ENCODE measurements at places on chromosomes 5 and 9. TPM values are rescaled to one million over a fixed set of nuclear protein-coding genes. Genes with fewer than 3 reads are reported as not detected.

NFIL3 gene
- 9.2 TPM for total RNA-seq

OSTF1 gene
- 49.2 TPM for total RNA-seq

FGFR4 gene
- 588 TPM for total RNA-seq

ADAMTS19 gene
- not detected for total RNA-seq

FOXD4L6 gene
- not detected for total RNA-seq

NR5A1 gene
- total RNA-seq = not detected

SPATA31A3 gene
- not detected for total RNA-seq

SARDH gene
- 15.7 TPM for total RNA-seq

PCDHB13 gene
- 3.2 TPM for total RNA-seq

PCDHA5 gene
- total RNA-seq = 0.08 TPM

SLC25A2 gene
- not detected for total RNA-seq

DNA sequence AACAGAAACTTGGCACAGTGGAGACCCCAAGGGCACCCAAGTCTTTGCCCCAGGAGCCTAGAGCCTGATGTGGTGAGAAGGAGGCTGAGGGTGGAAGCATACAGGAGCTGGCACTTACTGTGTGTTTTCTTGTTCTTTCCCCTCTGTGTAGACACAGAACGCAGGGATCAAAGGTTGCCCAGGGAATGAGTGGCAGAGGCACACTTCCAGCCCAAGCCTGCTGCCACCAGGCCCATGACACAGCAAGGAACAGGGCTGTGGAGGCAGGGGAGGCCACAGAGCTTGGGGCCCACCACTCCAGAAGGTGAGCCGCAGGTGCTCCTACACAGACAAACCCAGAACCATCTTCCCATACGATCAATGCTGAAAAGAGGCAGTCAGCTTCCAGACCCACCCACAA is 73.9 kb upstream of the S1PR3 start:
- no peaks in the 10 kb centered on the region for H3K27me3 ChIP-seq
- no peaks in the 10 kb centered on the region for H3K4me1 ChIP-seq
- H3K4me3 ChIP-seq = no peak overlapping the region
- H3K27ac ChIP-seq = no peak overlapping the region

DNA sequence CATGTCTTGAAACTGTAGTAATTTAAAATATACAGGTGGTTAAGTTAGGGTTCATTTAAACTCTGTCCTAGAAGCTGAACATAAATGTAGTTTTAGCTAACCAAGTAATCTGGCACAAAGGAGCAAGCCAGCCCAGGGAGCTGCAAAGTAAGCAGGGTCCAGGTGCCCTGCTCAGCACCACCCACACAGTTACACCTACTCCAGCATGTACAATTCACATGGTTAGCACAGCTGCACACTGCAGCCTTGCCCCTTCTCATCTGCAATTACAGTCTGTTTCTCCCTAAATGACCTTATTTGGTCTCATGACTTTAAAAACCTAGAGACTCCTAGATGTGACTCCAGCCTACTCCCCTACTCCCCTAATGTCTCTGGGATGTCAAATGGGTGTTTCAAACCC is 128.4 kb downstream of the EPB41L4A start:
- H3K36me3 ChIP-seq = no peaks in the 10 kb centered on the region
- H3K27ac ChIP-seq = no peak overlapping the region
- H3K27me3 ChIP-seq = no peaks in the 10 kb centered on the region
- no peaks in the 10 kb centered on the region for H3K4me1 ChIP-seq

- H3K4me1 ChIP-seq = no peaks in the 10 kb centered on the region
- no peaks in the 10 kb centered on the region for H3K27me3 ChIP-seq
- H3K27ac ChIP-seq = no peak overlapping the region
- no peak overlapping the region for H3K4me3 ChIP-seq
These were observed 51.5 kb upstream of the ARL15 start for GRCh38 chr5:54361691-54362411.

- H3K4me3 ChIP-seq = no peak overlapping the region
- DNase-seq = no peak
- no peaks in the 10 kb centered on the region for H3K36me3 ChIP-seq
- no peaks in the 10 kb centered on the region for H3K27me3 ChIP-seq
- H3K27ac ChIP-seq = no peak overlapping the region
These were observed 458.6 kb downstream of the ZSWIM6 start for GRCh38 chr5:61790678-61791077.

GRCh38 chr5:140986117-140986521 is 19.8 kb downstream of the PCDHAC2 start:
- DNase-seq = no peak
- H3K4me1 ChIP-seq = no peaks in the 10 kb centered on the region
- H3K36me3 ChIP-seq = no peaks in the 10 kb centered on the region
- H3K27me3 ChIP-seq = no peaks in the 10 kb centered on the region
- no peak overlapping the region for H3K27ac ChIP-seq

DNA sequence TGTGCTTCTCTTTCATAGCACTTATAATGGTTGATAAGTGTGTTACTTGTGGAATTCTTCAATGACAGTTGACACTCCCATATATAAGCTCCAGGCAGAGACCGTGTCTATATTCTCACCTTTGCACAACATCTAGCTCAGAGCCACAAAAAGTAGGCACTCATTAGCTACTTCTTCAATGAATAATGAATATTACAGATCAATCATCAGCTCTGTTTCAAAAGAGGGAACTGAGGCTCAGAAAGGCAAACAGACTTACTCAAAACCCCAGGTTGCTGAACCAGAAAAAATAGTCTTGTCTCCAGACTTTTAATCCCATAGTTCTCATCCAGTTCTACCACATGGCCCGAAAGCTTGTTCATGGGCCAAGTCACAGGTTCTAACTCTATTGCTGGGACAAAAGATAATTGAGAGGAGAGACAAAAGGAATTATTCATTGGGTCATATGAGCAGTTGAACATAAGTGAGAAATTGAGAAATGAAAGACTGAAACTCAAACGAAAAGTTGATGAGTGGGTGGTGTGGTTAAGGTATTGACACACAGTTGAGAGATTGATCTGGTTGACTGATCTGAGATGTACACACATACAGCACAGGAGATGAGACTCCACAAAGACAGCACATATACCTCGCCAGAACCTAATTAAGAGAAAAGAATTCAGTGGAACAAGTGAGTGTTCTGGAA is 381.6 kb downstream of the EFNA5 start:
- no peaks in the 10 kb centered on the region for H3K4me1 ChIP-seq
- DNase-seq = no peak
- H3K27ac ChIP-seq = no peak overlapping the region
- no peaks in the 10 kb centered on the region for H3K36me3 ChIP-seq

DNA sequence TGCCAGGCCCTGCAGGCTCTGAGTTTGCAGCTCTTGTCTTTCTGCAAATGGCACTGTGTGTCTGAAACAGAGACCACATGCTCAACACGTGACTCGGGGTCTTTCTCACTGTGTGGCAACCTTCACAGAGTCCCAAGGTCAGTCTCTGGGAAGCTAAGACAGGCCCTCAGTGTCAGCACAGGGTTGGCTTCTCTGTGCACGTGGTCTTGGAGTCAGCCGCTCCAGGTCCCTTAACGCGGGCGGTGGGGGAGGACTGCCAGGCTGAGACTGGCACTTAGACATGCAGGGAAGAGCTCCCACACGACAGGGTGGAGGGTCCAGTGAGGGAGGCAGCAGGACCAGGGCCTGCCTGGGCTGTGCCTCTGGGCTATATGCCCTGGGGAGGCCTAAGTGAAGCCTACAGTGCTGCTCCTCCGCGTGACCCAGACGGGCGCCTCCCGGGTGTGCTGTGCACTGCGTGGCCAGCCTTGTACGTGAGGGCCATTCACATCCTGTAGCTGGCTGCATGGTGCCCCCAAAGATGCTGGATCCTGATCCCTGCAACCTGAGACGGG is 76.8 kb downstream of the ADAMTS2 start:
- DNase-seq = no peak
- no peaks in the 10 kb centered on the region for H3K27me3 ChIP-seq
- no peak overlapping the region for H3K4me3 ChIP-seq
- H3K27ac ChIP-seq = no peak overlapping the region
- H3K4me1 ChIP-seq = no peaks in the 10 kb centered on the region

DNA sequence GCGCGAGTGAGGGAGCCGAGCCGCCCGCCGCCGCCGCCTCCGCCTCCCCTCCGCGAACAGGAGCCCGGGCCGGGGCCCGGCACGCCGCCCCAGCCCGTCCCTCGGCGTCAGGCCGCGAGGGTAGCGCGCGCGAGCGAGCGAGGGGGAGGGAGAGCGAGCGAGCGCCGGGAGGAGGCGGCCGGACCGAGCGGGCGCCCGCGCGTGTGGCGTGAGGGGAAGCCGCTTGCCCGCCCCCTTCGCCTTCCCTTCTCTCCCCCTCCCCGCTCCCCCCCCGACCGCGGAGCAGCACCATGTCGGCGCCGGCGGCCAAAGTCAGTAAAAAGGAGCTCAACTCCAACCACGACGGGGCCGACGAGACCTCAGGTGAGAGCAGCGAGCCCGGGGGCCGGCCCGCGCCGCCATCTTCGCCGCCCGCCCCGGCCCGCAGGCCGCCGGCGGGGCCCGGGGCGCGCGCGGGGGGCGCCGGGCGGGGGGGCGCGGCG is 312 bp downstream of the SET start:
- peaks cover 41% of the 10 kb centered on the region for H3K36me3 ChIP-seq
- no peak for DNase-seq

DNA sequence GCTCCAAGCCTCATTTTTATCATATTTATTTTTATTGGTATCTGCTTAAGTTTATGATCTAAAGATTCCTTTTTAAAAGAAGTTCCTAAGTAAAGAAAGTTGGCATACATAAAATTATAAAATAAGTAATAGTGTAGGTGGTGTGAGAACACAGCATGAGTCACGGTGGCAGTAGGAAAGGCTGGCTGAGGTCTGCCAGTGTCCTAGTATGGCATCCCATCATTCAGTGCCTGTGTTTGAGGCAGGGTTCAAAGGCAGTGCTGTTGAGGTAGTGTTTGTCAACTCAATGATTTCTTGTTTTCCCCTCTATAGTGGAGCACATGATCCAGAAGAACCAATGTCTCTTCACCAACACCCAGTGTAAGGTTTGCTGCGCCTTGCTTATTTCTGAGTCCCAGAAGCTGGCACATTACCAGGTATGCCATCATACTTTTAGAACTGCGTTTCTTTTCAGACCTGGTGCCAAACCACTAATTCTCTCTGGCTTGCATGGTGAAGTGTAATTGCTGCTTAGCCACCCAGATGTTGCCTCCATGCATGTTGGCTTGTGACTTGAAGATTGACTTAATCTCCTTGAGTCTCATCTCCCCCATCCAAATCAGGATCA is 18.4 kb downstream of the ZNF346 start:
- H3K4me1 ChIP-seq = no peaks in the 10 kb centered on the region
- peaks cover 43% of the 10 kb centered on the region for H3K36me3 ChIP-seq
- H3K27ac ChIP-seq = no peak overlapping the region
- no peak overlapping the region for H3K4me3 ChIP-seq

DNA sequence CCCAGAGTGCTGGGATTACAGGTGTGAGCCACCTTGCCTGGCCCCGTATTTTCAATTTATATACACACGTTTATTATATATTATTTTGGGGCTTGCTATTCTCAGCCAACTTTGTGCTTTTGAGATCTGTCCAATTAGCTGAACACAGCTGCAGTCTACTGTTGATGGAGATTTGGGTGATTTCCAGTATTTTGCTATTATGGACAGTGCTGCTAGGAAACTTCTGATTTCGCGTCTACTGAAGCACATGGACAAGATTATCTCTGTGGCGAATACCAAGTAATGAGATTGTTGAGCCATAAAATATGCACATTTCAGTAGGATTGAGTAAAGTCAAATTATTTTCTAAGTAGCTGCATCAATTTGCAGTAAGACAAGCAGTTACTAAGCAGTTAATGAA is 1731.2 kb upstream of the CDH6 start:
- no peaks in the 10 kb centered on the region for H3K27me3 ChIP-seq
- no peaks in the 10 kb centered on the region for H3K36me3 ChIP-seq
- no peaks in the 10 kb centered on the region for H3K4me1 ChIP-seq
- H3K27ac ChIP-seq = no peak overlapping the region
- no peak overlapping the region for H3K4me3 ChIP-seq

DNA sequence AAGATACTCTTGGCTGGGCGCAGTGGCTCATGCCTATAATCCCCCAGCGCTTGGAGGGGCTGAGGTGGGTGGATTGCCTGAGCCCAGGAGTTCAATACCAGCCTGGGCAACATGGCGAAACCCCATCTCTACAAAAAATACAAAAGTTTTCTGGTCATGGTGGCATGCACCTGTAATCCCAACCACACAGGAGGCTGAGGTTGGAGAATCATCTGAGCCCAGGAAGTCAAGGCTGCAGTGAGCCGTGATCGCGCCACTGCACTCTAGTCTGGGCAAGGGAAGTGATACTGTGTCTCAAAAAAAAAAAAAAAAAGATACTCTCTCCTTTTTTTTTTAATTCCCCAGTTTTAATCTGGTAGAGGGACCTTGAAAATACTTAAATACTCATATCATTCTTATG is 15.0 kb downstream of the ANKRD33B start:
- H3K4me1 ChIP-seq = peaks cover 6% of the 10 kb centered on the region
- no peak for DNase-seq
- no peaks in the 10 kb centered on the region for H3K36me3 ChIP-seq
- no peak overlapping the region for H3K4me3 ChIP-seq
- no peak overlapping the region for H3K27ac ChIP-seq
- no peaks in the 10 kb centered on the region for H3K27me3 ChIP-seq

GRCh38 chr9:116450378-116451139 is 236.5 kb upstream of the TRIM32 start:
- H3K36me3 ChIP-seq = no peaks in the 10 kb centered on the region
- H3K27me3 ChIP-seq = no peaks in the 10 kb centered on the region
- no peak for DNase-seq
- no peak overlapping the region for H3K4me3 ChIP-seq
- no peak overlapping the region for H3K27ac ChIP-seq

DNA sequence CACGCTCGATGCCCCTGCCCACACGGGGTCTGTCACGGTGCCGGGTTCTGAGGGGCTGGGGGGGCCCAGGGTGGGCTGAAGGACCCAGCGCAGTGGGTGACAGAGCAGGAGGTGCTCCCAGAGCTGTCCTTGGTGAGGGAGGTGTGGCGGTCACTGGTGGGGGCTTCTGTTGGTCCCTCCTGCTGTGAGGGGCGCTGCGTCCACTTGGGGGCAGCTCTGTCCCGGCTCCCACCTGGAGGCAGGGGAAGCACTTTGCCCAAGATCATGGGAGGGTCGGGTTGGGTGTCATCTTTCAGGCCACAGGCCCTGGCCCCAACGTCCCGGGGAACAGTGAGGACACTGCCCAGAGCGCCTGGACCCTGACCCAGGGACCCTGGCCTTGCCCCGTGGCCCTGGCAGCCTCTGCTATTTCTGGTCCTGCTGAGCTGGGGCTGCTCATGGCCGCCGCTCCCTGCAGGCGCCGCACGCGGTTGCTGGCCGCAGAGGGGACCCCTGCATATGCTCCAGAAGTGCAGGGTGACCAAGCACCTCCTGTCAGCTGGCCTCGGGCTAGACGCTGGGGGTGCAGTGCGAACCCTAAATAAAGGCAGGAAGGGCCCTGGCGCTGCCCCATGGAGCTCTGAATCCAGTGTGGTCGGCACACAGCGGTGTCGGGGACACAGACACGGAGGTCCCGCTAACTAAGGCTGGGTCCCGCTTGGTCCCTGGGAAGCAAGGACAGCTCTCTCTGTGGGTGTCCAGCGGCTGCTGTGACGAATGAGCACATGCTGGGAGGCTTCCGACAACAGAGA is 11.6 kb upstream of the RNU6ATAC start:
- peak overlapping the region; percentile 30 for H3K4me3 ChIP-seq
- peak; percentile 74 for DNase-seq
- peaks cover 13% of the 10 kb centered on the region for H3K4me1 ChIP-seq
- H3K27me3 ChIP-seq = peaks cover 44% of the 10 kb centered on the region
- H3K27ac ChIP-seq = no peak overlapping the region

- no peaks in the 10 kb centered on the region for H3K4me1 ChIP-seq
- H3K27ac ChIP-seq = no peak overlapping the region
- H3K4me3 ChIP-seq = no peak overlapping the region
- DNase-seq = no peak
- no peaks in the 10 kb centered on the region for H3K27me3 ChIP-seq
These were observed 7.1 kb downstream of the NSG2 start for GRCh38 chr5:174052636-174053035.
